ENCODE measurements at places on chromosomes 2 and 18.

DNA sequence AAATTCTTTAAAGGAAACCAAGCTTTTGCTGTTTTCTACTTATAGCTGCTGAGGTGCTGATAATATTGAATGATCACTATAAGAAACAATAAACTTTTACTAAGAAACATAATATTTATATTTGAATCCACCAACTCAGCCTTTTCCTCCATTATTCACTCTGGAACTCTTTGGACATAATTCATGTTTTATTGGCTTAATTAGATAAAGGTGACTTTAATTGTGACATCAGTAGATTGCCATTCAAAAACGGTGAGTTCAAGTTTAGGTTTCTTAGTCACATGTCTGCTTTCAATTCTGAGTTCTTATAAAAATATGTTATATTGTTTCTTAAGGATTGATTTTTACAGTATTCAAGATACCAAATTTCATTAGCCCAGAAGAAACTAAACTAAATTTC lies 24.0 kb downstream of the CCDC85A start:
- DNase-seq = no peak

GRCh38 chr18:33210575-33211189 lies 229.8 kb downstream of the CCDC178 start:
- no peak for DNase-seq

DNA sequence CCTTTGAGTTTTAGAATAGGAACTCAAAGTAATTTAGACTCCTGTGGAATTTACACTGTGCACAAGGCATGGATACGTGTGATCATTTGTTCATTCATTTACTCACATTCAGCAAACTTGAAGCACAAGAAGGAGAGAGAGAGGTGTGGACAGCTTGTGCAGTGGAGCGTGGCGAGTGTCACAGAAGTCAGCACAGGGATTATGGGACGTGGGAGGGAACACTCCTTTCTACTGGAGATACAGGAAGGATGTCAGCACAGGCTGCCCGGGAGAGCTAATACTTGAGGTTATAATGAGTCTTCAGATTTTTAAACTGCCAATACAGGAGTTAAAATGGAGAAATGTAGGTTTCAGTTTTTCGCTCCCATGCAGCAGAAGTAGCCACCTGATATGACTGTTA lies 7.0 kb downstream of the FAM228A start:
- DNase-seq = no peak

DNA sequence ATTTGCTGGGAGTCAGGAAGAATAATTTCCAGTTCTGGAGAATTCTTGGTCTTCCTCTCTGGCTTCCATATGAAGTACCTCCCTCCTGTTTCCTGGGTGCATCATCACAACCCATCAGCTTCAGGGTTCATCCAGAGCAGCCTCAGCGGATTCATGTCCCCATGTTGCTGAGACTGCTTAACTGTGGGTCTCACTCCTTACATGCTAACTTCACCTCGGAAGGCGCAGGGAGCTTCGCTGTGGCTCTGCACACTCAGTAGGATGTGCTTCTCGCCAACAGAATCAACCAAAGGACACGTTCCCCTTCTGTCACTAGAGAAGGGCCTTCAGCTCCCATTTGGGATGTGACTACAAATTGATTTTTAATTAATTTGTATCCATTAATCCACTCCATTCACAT lies 24.2 kb downstream of the FBLN7 start:
- no peak for DNase-seq

GRCh38 chr18:10838553-10838952 lies 310.8 kb downstream of the PIEZO2 start:
- no peak for DNase-seq

- DNase-seq = peak; percentile 60
Observed at GRCh38 chr2:219230059-219230540, 494 bp downstream of the ANKZF1 start.

DNA sequence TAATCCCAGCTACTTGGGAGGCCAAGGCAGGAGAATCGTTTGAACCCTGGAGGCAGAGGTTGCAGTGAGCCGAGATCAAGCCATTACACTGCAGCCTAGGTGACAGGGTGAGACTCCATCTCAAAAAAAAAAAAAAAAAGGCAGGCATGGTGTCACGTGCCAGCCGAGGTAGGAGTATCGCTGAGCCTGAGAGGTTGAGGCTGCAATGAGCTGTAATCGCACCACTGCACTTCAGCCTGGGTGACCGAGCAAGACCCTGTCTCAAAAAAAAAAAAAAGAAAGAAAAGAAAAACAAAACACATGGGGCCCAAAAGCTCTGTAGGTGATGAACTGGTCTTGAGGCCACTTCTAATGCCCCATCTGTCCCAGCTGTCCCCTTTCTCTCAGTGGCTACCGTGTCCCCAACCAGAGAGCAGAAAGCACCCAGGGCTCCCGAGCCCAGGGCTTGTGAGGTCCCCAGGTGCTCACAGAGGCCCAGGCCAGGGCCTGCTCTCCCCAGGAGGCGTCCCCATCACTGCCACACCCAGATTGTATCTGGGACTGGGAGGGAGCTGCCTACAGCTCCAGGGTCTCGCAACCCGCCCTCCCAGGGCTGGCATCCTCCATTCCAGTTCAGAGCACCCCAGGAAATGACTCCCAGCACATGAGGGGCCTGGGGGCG lies 8.5 kb downstream of the KLHL30 start:
- no peak for DNase-seq

GRCh38 chr2:217538719-217539118 lies 464.1 kb downstream of the TNS1 start:
- DNase-seq = no peak

GRCh38 chr2:72112981-72113846 lies 34.4 kb downstream of the CYP26B1 start:
- no peak for DNase-seq

DNA sequence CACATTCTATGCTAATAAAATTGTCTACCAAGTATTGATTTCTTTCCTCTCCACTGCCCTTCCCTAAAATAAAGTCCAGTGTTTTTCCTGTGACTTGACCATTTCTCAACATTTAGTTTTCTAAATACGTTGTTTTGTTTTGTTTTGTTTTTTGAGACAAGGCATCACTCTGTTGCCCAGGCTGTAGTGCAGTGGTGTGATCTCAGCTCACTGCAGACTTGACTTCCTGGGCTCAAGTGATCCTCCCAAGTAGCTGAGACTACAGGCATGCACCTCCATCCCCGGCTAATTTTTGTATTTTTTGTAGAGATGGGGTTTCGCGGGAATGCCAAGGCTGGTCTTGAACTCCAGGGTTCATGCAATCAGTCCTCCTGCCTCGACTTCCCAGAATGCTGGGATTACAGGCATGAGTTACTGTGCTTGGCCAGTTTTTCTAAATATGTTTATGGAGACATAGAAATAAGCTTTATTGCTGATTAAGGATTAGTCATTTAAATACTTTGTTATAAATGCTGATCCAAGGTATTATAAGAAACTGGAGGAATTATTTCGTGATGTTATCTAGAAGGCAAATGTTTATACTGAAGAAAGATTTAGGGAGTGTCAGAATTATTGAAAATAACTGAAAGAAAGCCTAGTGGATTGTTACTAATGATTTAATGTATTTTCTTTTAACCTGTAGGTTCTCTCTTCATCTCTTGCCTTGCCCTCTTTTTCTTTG lies 5.7 kb upstream of the HTR2B start:
- DNase-seq = no peak

DNA sequence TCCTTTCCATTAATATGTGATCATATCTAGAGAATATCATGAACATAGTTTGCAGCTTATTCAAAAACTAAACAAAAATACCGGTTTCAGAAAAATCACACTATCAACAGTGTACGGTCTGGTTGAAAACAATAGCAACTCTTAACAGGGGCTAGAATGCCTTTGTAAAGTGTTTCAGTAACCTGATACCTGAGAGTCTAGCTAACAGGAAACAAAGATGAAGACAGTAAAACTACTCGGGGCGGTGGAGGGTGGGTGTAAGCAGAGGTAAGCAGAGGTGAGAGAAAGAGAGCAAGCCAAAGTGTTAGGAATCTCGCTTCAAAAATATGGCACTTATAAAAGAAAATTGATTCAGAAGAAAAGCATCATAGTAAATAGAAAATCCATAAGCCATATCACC lies 109.0 kb upstream of the RGPD4 start:
- no peak for DNase-seq

- no peak for DNase-seq
Observed at GRCh38 chr2:33426666-33427231, 49.7 kb upstream of the RASGRP3 start.

GRCh38 chr2:123073956-123074355 lies 951.1 kb upstream of the CNTNAP5 start:
- no peak for DNase-seq

GRCh38 chr2:152647552-152647951 lies 69.7 kb downstream of the PRPF40A start:
- no peak for DNase-seq

GRCh38 chr2:127645395-127646291 lies at the start of gene GPR17:
Gene GPR17, plus strand, starts transcription at chr2:127646153. Its CDS starts 4,583 bp downstream, at chr2:127650736.
- DNase-seq = no peak

GRCh38 chr2:200025717-200026116 lies 70.3 kb downstream of the MAIP1 start:
- DNase-seq = no peak

DNA sequence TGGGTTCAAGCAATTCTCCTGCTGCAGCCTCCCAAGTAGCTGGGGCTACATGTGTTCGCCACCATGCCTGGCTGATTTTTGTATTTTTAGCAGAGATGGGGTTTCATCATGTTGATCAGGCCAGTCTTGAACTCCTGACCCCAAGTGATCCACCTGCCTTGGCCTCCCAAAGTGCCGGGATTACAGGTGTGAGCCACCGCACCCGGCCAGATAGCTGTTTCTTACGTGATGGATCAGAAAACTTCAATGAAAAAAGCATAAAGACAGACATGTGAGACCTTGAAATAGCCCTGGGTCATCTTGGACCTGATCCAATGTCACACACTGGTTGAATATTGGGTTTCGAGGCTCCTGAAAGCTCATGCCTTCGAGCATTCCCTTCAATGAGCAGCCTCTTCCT lies 66.7 kb upstream of the RTN4 start:
- no peak for DNase-seq

- no peak for DNase-seq
Observed at GRCh38 chr18:62964432-62964831, 249.1 kb downstream of the PHLPP1 start.

GRCh38 chr2:55718165-55719008 lies 24.7 kb upstream of the PNPT1 start:
- DNase-seq = peak; percentile 54

DNA sequence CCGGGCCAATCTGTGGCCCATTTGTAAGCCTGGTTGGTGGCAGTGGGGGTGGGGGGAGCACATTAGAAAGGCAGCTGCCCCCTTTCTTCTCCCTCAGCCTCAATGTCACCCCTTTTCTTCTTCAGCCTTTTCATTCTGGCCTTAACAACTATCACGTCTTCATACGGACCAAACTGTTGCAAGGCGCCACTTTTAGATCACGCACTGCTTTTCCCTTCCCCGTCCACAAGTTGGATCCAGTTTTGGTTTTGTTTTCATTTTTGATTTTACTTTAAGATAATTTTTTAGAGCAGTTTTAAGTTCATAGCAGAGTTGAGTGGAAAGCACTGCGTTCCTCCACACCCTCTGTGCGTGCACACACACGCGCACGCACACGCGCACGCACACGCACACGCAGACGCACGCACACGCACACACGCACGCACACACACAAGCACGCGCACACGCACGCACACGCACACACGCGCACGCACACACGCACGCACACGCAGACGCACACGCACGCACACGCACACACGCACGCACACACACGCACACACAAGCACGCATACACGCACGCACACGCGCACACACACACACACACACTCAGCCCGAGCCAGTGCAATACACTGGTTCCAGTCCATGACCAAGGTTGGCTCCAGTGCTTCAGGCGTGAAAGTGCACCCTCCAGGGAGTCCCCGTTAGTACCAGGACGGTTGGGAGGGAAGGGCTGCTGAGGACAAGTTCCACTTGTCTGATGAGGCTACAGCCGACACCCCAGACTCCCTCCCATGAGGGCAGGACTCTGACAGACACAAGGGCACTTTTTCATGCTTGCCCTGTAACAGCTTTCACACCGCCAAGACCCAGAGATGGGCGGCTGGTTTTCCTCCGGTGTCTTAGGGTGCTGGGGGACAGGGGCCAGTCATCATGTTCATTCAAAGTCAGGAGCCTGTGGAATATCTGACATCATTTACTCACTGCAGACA lies 22.4 kb downstream of the FBLN7 start:
- DNase-seq = no peak

DNA sequence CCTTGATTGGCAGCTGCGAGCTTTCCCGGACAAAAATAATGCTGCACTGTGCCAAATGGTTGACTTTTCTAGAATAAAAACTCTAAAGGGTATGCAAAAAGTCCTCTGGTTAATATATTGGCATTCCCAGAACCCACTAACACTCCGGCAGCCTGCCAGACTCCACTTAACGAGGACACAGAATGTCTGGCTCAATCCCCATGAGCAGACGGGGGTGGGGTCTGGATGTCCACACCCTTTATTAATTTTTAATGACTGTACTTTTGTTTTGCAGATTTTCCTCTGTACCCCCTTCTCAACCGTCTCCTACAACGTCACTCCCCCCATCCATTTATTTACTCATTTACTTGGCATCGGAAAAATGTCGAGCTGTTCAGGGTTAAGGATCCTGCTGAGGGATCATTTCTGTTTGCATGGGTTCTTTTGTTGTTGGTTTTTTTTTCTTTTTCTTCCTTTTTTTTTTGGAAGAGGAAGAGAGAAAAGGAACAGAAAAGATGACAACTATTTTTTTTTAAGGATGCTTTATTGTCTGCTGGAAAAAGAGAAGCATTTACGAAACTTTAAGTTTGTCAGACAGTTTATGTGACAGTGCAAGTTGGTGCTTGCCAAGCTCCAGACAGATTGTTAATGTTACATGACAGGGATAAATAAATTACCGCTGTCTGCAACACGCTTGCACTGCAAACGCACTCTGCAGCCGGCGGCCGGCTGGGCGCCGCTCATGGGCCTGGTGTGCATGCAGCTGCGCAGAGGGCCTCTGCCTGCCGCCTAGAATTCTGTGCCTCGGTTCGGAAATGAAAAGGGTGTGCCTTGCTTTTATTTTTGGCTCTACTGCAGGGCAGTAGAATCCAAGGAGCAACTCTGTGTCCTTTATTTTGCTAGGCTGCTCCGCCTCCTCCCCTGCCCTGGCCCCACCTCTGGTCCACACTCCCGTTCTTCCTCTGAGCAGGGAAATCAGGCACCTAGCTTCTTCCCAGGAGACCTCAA lies 3.6 kb downstream of the LDLRAD4 start:
- no peak for DNase-seq

- no peak for DNase-seq
Observed at GRCh38 chr2:180960982-180961381, 19.4 kb upstream of the UBE2E3 start.

GRCh38 chr2:151553-152334 lies 105.4 kb upstream of the FAM110C start:
- no peak for DNase-seq

GRCh38 chr2:219851801-219852481 lies 224.5 kb downstream of the SLC4A3 start:
- DNase-seq = no peak

GRCh38 chr2:109614715-109615636 lies 812 bp downstream of the SOWAHC start:
- no peak for DNase-seq

GRCh38 chr2:106107509-106108131 lies 86.5 kb downstream of the UXS1 start:
- peak; percentile 62 for DNase-seq

GRCh38 chr2:101160454-101160853 lies 9.3 kb upstream of the TBC1D8 start:
- no peak for DNase-seq

- no peak for DNase-seq
Observed at GRCh38 chr18:12251311-12251710, 2.9 kb upstream of the CIDEA start.

Data from stimulated activated CD4-positive, alpha-beta T cell treated with anti-CD3 and anti-CD28 coated beads, Interleukin-4, amount 100 ng/mL, for 24 hours (primary cell).